ENCODE measurements at places on chromosomes 12 and 14. TPM values are rescaled to one million over a fixed set of nuclear protein-coding genes. Genes with fewer than 3 reads are reported as not detected.

The FAM90A1 gene
- total RNA-seq: under 0.01 TPM

The ZBTB1 gene
- 51.4 TPM for total RNA-seq

The AQP6 gene
- total RNA-seq: under 0.01 TPM

The AEBP2 gene
- total RNA-seq: 15.4 TPM

The COX8C gene
- total RNA-seq: not detected

The SLC38A4 gene
- 4.2 TPM for total RNA-seq

The FOXN4 gene
- total RNA-seq: not detected

The NANOG gene
- not detected for total RNA-seq

The TAS2R7 gene
- not detected for total RNA-seq

The NR4A1 gene
- 4.3 TPM for total RNA-seq

Data from smooth muscle cell of bladder (primary cell).